ENCODE measurements at places on chromosomes 11 and 22.

- DNase-seq: no peak
Observed at GRCh38 chr11:575313-575995, 816 bp upstream of the PHRF1 start.

DNA sequence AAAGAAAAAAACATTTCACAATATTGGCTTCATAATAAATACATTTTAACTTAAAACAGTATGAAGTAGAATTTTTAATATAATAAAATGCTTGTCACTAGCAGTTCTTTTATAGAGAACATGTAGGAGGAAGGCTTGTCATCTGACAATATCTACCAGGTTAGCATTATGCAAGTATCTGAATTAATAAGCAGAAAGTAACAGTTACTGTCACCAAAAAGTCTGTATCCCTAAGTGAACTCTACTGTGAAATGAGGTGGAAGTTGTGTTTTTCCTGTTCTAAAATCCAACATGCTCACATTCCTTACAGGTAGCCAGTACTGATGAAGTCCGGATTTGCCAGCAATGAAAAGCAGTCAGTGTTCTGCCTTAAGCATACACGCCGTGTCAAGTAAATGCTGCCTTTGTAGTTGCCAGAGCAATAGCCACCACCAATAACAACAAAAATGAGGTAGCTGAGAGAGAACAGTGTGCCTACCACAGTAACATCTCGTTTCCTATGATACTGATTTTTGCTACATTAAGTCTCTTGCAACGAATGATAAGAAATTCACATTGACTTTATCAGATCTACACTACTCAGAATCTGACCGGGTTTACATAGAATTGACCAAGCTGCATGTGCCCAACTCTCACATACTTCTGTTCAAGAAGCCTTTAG is 95.5 kb downstream of the SIK3 start:
- no peak for DNase-seq

GRCh38 chr11:94184846-94185245 is 56.2 kb downstream of the PANX1 start:
- DNase-seq: no peak

GRCh38 chr22:39949964-39950737 is 10.0 kb upstream of the TMA7B start:
- DNase-seq: no peak

DNA sequence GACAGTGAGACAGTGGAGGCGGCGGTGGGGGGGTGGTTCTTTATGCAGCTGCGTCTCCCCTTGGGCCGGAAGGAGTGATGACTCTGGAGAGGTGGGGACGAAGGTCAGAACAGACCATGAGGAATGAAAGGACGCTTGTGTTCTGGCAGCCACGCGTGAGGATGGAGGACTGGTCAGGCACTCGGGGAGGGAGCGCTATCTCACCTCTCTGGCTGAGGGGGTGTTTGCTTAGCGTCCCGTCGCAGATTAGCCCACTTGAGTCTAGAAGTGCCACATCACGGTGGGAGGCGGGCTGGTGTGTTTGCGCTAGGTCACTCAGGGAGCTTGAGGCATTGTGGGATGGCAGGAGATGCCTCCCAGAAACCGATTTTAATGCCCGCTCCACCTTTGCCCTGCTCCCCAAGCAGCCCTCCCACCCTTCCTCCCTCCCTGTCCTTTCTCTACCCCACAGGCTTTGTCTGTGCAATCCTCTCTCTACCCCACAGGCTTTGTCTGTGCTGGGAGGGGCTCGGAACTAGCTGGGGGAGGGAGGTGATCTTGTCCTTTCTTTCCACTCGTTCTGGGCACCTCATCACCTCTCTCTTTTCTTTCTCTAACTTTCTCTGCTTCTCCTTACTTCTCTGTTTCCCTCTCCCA is 97.8 kb downstream of the PKNOX2 start:
- no peak for DNase-seq

DNA sequence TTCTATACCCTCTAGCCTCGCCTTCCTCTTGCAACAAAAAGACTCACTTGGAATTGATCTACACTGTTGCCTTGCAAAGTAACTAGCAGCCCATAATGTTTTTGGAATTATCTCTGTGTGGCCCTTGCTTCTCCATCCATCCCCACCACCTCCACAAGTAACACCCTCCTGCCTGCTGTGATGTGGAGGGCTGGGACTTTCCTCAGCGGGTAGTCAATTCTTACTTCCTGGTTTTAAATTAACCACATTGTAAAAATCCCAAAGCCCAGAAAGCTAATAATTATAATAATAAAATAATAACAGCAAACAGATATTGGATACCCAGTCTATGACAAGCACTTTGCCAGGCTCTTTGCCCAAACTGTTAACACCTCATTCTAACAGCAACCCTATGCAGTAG is 40.8 kb upstream of the GALNT18 start:
- DNase-seq: no peak

DNA sequence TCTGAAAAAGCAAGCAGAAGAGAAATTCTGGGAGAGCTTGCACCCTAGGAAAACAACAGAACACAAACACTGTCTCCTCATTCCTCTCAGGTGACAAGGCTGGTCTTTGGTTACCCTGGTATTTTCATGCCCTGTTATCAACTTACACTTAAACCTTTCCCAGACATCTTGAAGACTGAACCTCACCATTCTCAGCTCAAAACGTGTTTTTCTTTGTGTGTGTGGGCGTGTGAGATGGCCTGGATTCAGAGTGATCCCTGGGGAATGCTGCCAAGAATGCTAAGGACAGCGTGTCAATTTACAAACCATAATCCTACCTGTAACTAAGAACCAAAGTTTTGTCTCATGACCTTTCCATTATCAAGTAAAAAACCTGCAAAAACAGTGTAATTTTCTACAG is 33.3 kb downstream of the ELF5 start:
- no peak for DNase-seq

- DNase-seq: no peak
Observed at GRCh38 chr11:117823294-117823945, 1.1 kb downstream of the FXYD2 start.

GRCh38 chr11:105673089-105673488 is 63.2 kb downstream of the GRIA4 start:
- peak; percentile 41 for DNase-seq

DNA sequence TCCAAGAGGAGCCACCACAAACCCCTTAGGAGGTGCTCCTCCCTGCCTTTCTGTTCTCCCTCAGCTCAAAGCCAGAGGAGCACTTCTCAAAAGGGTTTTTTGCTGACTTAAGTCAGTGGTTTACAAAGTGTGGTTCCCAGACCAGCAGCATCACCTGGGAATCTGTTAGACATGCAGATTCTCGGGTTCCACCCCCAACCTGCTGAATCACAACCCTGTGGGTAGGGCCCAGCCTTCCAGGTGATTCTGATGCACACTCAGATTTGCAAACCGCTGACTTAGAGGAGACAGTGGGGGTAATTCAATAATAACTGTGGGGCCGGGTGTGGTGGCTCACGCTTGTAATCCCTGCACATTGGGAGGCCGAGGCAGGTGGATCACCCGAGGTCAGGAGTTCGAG is 22.8 kb downstream of the CREB3L1 start:
- no peak for DNase-seq

DNA sequence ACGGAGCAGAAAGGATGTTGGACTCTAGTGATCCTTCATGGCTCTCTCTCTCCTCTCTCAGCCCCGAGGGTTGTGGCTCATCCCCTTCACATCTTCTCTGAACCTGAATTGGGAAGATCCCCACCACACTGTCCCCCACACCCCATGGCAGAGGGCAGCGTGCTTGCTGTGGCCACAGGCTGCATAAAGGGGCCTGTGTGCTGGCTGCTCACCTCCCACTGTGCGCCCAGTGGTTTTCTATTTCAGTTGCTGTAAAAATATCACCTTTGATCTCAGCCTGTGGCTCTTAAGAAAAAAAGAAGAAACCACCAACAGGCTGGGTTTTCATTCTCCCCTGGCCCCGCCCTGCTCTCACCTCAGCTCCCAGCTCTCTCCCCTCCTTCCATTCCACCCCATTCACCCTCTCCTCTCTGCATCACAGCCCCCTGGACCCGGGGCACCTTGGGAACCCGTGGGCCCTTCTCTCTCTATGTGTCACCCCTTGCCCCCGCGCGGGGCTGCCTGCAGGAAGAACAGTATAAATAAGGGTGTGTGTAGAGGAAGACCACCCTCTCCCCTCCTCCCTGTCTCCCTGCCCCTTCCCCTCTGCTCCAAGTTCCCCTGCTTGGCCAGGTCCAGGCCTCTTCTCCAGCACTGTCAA is 25.8 kb upstream of the WNT11 start:
- no peak for DNase-seq

- peak; percentile 15 for DNase-seq
Observed at GRCh38 chr22:40898850-40899357, 37.0 kb upstream of the DNAJB7 start.

- DNase-seq: no peak
Observed at GRCh38 chr11:37040921-37041320, 442.9 kb upstream of the RAG2 start.

DNA sequence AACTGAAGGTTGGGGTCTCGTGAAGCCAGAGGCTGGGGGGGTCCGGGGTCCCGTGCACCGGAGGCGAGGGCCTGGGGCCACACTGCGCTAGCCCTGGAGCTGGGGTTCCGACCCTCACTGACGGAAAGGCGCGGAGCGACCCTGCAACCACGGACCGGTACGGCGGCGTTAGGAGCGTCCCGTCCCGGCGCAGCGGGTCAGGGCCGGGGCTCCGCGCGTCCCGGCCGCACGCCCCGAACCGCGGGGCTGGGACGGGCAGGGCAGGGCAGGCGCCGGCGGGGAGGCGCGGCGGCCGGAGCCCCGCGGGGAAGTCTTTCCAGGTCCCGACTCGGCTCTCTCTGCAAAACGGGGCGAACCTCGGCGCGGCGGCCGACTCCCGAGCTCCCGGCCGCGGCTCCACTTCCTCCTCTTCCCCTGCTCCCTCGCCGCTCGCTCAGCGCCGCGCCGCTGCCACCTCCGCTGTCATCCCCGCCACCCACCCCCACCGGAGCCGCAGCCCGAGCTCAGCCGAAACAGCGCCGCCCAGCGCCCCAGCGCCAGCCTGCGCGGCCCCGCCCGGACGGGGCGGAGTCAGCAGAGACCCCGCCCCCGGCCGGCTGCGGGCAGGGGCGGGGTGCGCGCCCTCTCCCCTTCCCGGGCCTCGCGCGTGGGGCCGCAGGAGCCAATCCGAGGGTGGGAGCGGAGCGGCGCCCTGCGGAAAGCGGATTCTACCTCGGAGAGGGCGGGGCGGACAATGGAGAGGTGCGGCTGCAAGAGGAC is at the start of gene GDPD5:
GDPD5 (minus strand) TSS at position 509 of the 759 bp plus-strand sequence. CDS start 48,206 bp downstream, outside the sequence.
- DNase-seq: no peak

DNA sequence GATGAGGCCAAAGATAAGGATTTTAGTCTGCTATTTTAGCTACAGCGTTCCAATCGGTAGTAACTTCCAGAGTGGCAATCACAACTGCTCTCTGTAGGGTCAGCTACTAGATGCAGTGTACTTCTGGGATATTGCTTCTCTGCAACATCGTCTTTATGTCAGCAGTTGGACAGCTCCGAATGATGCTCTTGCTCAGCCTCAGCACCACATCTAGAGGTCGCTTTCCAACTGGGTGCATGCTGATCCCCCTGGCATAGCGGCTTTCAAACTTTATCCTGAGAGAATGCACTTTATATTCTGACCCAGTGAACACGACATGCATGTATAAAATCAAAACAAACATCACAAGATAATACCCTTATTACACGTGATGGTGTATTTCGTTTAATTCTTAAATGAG is 219.6 kb downstream of the C11orf87 start:
- peak; percentile 5 for DNase-seq

GRCh38 chr11:110866081-110866480 is 153.8 kb upstream of the ARHGAP20 start:
- no peak for DNase-seq

DNA sequence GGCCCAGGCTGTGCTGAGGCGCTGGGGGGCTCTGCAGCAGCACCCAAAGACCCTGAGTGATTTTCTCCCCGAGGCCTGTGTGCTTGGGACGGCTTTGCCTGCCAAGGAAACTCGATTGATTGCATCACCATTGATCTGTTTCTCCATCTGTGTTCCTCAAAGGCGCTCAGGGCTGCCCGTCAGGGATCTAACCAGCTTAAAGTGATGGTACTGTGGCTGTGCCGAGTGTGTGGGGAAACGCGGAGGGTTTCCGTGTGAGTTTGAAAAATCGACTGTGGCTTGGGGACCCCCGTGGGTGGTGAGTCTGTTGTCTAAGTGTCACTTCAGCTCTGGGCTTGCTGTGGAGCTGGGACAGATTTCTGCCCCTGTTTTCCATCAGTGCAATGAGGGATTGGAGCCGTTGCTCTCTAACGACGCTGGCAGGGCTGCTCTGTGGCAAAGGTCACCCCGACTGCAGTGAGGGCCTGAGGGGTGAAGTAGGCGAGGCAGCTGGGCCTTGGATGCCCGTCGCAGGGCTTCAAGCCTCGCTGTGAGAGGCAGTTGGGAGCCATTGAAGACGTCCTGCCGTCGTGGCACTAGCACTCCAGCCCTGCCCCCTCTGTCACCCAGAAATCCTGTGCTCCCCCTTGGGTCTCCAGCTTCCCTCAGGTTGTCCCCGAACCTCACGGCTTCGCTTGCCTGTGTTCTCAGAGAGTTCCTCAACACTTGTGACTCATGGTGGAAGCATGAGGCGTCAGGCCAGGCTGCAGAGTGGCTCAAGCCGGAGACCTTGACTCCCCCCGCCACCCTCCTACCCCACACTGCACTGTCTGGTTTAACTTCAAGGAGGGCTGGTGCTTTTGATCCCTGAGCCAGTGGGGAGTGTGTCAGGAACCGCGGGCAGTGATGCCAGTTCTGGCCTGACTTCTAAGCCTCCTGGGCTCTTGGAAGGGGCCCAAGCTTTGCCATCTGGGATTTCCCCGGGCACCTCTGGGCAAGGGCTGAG is 21.8 kb downstream of the CACNA1I start:
- no peak for DNase-seq

DNA sequence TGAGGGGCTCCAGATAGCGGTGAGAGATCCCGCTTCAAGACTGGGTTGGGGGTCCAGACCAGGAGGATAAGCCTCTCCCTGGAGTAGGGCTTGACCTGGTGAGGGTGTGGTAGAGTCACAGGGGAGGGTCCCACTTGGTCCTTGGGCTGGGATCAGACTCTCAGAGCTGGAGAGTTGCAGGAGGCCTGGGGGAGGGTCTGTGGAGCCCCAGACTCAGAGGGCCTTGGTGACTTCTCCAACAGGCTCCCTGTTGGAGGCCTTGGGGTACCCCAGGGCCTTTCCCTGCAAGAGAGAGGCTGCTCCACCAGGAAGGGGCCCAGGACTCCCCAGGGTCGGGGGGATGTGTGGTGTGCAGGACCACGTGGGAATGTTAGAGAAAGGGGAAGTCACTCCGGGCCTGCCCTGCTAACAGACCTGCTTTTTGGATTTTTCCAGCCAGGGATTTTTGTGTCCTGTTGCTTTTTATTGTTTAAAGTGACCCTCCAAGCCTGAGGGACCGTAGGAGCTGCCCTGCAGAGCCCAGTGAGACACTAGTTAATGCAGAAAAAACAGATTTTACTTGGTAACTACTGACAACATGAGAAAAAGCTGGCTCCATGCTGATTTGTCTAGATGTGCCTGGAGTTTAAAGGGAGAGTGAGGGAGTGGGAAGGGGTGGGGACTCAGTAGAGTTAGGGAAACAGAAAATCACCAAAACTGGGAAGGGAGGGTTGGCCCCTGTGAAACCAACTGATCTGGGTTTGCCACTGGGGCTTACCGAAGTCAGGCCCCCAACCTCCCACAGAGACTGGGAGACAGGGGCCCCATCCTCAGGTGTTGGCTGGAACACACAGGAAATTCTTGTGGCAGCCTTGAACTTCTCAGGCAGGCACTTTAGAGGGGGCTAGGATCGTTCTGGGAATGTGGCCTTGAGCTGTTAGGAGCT is 801 bp upstream of the TXNRD2 start:
- no peak for DNase-seq
